ENCODE measurements at places on chromosomes 6 and 20.

GRCh38 chr20:53337390-53338101 is 256.1 kb downstream of the ZNF217 start:
- DNase-seq = no peak

DNA sequence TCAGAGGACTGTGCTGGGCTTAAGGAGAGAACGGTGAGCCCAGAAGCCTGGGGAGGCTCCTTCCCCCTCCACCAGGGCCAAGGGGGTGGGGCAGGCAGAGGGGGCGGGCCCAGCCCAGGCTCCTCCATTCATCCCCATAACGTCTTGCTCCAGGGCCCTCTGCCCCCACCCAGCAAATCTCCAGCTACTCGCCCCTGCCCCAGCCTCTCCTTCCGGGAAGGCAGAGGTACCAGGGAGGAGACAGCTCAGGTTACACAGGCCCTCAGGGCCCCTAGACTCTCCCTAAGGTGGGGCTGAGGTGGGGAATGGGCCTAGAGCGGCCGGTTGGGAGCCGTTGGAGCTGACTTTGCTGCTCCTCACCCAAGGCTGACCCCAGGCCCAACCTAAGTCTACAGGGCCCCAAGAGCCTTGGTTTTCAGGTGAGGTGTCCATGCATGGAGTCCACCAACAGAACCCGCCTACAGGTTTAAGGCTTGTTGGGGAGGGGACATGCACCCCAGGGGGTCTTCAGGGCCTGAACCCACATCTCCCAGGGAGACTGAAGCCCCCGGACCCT is 1.2 kb downstream of the LAMA5 start:
- DNase-seq = peak; percentile 37

GRCh38 chr6:166905505-166906134 is 50.7 kb downstream of the RNASET2 start:
- DNase-seq = no peak

DNA sequence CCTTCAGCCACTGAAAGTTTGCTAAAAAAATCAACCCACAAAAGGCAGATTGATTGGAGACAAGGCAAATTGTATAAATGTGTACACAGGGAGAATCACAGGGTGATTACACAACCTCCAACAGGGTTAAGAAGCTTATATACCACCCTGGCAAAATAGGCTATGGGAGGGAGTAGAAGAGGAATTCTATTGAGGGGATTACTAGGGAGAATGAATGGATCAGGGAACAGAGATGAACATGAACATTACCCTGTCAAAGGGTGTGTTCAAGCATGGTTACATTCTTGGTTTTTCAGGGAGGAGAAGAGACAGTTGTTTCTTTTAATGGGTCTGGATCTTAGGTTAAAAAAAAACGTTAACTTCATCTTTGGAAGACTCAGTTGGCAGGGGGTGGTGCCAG is 5.1 kb upstream of the MRS2 start:
- no peak for DNase-seq

- DNase-seq = no peak
Observed at GRCh38 chr6:11618533-11618932, 81.0 kb downstream of the TMEM170B start.

- DNase-seq = no peak
Observed at GRCh38 chr6:161189891-161190290, 84.0 kb downstream of the AGPAT4 start.

GRCh38 chr6:112522587-112522986 is 175.5 kb downstream of the RFPL4B start:
- DNase-seq = no peak

All from right hindlimb (tissue), 1 donor.